AG09319 (cell line): ENCODE measurements at places on chromosomes 4 and X.

GRCh38 chrX:31580227-31580626 is 508.4 kb upstream of the FTHL17 start:
- no peak for DNase-seq

DNA sequence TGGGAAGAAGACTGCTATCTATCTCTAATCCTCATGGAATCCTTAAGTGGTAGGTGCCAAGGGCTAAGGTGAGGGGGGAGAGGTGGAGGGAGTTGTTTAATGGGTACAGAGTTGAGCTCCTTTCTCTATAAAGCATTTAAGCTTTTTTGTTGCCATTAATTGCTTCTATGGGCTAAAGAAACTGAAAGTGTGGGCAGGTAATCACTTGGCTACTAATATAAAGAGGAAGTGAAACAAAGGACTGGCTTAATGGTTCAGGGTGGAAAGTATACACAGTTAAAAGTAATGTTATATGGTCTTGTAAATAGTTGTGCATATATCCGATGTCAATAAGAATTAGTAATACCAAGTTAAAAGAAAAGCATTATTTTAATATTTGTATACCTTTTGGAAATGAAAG is 83.9 kb downstream of the POLA1 start:
- no peak for DNase-seq

GRCh38 chrX:139881572-139881971 is 51.3 kb downstream of the ATP11C start:
- DNase-seq: peak; percentile 16

GRCh38 chr4:11326021-11326420 is 102.7 kb downstream of the HS3ST1 start:
- DNase-seq: no peak

GRCh38 chrX:63922221-63922620 is 137.2 kb upstream of the ARHGEF9 start:
- no peak for DNase-seq

- no peak for DNase-seq
These were observed 36.7 kb downstream of the KLF8 start for GRCh38 chrX:56268888-56269287.

GRCh38 chrX:103999234-103999633 is 14.3 kb downstream of the H2BW1 start:
- DNase-seq: no peak
